ENCODE measurements at places on chromosomes 11 and 22. TPM values are rescaled to one million over a fixed set of nuclear protein-coding genes. Genes with fewer than 3 reads are reported as not detected.

The YPEL1 gene
- total RNA-seq, result 29.6 TPM

The ZNF215 gene
- 3.2 TPM for total RNA-seq

The FREY1 gene
- 1.0 TPM for total RNA-seq

The XKR3 gene
- not detected for total RNA-seq

The SCGB1C1 gene
- total RNA-seq, result not detected

The MISFA gene
- 2.7 TPM for total RNA-seq

The HBG1 gene
- not detected for total RNA-seq

The OR2AG2 gene
- 1.4 TPM for total RNA-seq

The APOL5 gene
- not detected for total RNA-seq

DNA sequence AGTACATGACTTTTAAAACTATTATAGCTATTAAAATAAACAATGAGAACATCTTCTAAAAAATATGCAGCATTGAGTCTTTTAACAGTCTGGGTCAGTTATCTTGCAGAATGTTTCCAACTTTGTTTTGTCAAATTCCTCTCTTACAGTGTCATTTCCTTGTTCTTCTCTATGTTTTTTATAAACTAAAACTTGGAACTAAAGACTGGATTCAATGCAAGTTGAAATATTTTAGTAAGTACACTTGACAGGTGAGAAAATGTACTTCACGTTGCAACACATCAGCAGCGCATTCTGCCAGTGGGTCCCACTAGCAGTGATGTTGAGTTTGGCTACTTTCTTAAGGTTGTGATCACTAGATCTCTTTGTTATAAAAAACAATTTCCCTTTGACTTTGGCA lies 1407.6 kb upstream of the RAG2 start:
- no peak for DNase-seq

DNA sequence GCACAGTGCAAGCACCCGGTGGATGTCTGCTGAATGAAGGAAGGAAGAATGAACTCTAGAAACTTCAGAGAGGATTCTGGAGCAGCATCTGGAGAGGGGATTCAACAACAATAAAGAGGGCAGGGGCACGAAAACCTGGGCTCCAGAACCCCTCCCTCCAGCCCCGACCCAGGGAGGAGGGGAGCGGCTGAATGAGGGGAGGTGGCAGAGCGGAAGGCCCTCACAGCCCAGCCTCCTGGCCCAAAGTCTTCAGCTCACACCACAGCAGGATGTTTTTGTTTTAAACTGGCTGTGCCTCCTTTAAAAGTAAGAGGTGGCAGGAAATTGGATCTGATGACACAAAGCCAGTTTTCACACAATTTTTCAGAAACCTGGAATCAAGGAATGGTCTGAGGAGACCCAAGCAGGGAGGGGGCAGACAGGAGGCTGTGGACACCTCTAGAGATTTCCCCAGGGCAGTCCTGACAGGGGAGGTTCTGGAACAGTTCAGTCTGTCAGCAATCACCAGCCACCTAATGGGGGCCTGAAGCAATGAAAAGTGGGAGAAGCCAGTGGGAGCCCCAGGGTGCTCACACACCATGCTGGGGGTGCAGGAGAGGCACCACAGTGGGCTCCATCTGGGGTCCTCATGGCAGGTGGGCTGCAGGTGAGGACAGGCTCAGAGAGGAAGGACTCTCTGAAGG lies 44.4 kb upstream of the TCF20 start:
- no peak for DNase-seq

DNA sequence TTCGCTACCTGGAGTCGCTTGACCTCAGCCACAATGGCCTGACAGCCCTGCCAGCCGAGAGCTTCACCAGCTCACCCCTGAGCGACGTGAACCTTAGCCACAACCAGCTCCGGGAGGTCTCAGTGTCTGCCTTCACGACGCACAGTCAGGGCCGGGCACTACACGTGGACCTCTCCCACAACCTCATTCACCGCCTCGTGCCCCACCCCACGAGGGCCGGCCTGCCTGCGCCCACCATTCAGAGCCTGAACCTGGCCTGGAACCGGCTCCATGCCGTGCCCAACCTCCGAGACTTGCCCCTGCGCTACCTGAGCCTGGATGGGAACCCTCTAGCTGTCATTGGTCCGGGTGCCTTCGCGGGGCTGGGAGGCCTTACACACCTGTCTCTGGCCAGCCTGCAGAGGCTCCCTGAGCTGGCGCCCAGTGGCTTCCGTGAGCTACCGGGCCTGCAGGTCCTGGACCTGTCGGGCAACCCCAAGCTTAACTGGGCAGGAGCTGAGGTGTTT lies 12.8 kb downstream of the TSKU start:
- DNase-seq, result no peak

DNA sequence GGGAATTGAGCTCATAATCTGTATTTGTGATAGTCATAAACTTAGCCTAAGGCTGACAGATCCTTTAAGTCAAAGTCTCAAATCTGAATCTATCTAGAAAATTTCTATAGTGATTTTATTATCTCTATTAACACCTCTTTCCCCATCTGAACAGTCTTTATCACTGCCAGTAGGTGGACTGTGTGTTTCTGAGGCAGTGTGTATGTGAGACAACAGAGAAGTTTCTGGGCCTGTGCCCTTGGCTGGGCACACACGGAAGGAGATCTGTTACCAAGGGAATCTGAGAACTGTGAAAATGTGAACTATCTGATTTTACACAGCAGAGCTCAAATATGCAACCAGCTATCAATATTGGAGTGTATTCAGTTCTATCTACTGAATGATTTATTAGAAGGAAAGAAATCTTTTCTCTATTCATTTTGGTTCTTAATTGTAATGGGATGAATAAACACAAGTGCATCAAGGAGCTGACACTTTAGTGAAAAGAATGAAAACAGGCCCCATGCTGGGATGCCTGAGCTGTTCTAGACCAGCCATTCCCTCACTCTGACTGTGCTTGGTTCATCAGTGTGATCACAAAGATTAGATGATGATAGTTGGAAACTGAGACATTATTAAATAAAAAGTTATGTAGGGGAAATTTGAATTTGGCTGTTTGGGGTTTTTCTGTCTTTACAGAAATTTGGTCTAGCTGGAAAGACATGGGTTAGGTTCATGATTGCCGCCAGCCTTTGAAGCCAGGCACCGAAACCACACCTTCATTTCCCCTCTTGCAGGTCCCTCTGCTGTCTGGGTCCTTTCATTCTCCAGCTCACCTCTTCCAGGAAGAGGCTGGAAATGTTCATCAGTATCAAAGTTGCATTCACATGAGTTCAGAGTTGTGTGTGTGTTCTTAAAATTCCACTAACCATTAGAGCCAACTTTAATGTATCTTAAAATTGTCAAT lies 68.1 kb downstream of the LIF start:
- no peak for DNase-seq

GRCh38 chr11:92711926-92712325 lies 257.5 kb upstream of the MTNR1B start:
- no peak for DNase-seq

GRCh38 chr11:78768345-78768744 lies 193.7 kb upstream of the NARS2 start:
- no peak for DNase-seq

- no peak for DNase-seq
These were observed 1.7 kb downstream of the PHF21A start for GRCh38 chr11:46119352-46120216.

DNA sequence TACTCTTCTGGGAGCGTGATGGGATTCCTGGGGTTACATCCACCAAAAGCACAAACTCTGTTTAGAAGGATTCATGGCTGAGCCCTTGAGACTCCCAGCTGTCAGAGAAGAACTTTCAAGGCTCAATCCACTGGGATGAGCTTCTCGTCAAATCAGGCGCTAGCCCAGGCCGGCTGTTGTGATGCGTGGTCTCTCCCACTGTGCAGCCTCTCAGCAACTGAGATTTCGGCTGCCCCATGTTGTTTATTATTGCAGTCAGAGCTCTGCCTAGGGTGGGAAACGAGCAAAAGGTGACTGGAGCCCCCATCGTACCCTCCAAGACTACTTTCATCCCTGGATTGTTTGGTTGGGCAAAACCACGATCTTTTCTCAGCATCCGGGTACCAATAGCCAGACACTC lies 251.6 kb downstream of the ETS1 start:
- DNase-seq, result no peak

DNA sequence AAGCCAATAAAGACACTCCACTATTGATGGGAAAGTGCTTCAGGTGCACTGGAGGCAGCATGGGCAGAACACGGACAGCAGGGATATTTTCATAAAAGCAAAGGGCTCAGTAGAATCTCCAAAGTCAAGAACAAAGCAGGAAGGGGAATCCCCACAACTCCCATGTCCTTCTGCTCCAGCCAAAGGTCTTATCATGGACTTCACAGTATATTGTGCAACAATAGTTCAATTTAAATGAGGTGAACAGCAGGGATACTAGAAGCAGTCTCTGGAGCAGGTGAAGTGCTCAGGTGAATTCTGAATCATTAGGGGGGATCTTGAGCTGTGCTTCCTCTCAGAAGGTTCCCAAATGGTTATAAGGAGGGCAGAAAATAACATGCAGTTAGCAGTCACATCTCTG lies 6.6 kb upstream of the OR2D2 start:
- DNase-seq, result no peak

- DNase-seq, result no peak
These were observed 1.5 kb downstream of the CLCF1 start for GRCh38 chr11:67371911-67372320.

DNA sequence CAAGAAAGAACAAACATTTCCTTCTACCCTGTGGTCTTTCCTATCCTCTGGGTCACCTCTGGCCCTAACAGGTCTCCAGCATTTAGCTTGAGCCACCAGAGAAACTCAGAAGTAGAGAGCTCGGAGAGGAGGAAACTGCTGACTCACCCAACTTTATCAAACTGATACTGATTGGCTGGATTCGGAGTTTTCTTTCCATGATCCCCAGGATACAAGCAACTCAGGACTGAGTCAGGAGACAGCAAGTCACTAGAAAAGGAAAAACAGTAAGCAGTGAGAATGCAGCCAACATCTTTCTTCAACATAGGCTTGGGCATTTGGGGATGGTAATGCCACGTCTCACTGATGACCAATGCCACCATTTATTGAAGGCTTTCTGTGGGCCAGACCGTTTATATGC lies 32.7 kb downstream of the THOC5 start:
- DNase-seq, result no peak

GRCh38 chr22:21686634-21687393 lies 21.0 kb downstream of the PPIL2 start:
- no peak for DNase-seq

- DNase-seq, result no peak
These were observed 28.5 kb upstream of the ELF5 start for GRCh38 chr11:34542089-34542488.

DNA sequence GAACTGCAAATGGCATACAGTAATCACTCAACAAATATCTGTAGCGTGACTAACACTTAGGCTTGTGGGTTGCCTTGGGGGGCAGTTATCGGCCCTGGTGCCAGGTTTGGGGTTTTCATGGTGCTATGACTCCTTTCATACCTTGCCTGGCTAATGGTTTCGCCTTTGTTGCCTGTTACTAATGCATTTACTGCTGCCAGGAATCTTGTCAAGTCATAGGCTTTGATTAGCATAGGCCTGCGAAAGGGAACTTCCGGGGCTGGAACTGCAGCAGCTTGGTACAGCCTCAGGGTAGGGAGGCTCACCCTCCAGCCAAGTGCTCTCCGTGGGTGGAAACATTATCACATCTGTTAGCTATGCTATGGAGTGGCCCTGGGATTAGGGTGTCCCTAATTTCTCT lies 13.2 kb downstream of the SLC25A18 start:
- DNase-seq, result no peak

DNA sequence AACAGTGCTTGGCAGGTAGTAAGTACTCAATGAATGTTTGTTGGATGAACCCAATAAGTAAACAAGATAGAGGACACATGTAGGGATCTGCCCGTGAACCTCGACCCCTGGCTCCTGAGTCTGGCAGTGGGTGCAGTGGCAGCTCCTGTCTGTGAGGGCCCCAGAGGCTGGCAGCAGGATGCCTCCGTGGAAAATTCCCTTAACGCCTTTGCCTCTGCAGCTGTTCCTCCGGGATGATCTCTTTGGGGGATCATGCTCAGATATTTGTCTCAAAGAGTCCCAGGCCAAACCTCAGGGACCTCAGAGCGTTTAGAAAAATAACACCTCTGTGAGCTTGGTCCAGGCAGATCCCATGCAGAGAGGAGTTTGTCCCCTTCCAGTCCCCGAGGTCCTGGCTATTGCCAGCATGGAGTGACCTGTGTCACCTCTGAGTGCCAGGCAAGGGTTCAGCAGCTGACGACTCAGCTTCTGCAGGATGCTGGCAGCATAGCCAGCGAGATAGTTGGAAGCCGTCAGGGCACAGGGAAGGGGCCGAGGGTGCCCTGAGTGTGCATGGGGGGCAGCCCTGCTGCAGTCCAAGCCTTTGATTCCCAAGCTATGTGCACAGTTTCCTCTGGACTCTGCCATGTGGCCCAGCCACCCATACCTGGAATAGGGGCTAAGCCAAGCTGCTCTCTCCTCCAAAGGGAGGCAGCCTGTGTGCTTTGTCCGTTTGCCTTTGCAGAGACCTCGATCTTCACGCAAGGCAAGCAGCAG lies 613 bp upstream of the MCHR1 start:
- DNase-seq, result no peak

DNA sequence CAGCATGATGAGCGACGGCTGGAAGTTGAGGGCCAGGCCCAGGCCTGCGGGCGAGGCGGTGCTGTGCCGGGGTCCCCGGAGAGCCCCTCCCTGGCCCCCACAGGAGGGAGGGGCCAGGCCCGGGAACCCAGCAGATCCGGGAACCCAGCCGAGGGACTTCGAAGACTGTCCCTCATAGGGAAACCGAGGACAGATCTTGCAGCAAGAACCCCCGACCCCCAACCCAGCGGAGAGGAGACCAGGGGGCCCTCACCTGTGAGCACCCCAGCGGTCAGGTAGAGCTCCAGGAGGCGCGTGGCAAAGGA lies 2.4 kb downstream of the SLC16A8 start:
- DNase-seq, result no peak

DNA sequence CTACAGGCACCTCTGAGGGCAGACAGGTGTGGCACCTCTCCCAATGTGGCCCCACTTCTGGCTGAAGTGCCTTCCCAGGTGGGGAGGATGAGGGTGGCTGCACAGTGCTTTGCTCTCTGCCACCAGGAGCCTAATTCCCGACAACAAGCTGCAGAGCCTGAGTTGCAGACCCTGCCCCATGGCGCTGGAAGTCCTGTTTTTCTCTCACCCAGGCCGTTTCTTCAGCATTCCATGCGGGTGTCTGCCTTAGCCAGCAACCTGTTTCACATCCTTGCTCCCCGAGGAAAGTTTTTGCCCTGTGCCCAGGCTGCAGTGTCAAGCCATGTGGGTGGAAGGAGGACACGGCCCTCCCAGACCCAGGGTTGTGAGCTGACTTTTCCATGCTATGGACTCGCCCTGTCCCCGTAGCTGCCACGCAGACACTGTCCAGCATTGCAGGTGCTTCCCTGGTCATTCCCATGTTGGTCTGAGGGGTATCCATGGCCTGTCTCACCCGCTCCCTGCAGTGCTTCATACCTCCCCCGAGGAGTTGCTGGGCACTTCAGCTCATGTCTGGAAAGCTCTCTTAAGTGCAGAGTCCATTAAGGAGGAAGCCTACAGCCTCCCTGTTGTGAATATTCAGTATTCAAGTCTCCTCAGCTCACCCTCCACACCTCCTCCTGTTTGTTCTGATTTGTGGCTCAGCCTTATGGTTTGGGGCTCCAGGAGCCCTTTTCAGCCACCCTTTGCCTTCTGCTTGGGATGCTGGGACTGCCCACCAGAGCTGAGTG lies 2.9 kb downstream of the DAGLA start:
- no peak for DNase-seq
